ENCODE measurements at places on chromosomes 1 and 21.
A peak's percentile ranks its signal among the peaks of the same experiment; 100 is the strongest.

GRCh38 chr1:17210176-17210575, 5.2 kb downstream of the PADI1 start:
- DNase-seq, result no peak

GRCh38 chr1:178571807-178572206, 58.9 kb downstream of the TEX35 start:
- no peak for DNase-seq

DNA sequence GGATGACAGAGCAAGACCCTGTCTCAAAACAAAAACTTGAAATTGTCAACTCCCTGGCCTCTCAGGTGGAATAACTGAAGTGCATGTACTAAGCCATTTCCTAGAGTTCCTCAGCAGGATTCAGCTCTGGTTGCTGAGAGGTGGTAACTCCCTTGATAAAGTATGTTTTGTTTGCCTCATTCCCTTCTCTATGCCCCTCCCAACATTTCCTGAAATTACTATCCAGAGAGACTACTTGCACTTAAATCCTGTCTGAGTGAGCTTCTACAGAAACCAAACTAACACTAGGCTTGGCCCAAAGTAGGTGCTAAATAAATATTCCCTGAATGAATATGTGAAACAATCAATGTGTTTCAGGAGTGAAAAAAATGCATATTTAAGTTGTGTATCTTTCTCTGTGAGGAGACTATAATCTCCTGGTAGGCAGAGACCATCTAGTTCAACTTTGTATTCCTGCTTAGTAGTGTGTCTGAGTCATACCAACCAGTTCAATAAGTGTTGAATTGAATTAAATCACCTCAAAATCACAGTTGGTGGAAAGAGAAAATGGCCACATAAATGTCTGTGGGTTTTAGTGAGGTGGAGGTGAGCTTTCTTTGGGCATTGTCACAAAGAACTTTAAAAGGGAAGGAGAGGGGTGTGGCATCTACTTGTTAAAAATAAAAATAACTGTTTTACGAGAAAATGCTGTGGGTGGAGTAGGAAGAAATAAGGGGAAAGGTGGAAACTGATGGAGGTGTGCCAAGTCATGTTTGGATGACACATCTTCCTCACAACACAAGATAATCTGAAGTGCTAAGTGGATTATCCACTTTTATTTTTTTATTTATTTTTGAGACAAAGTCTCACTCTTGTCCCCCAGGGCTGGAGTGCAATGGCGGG, 12.6 kb downstream of the RIMKLA start:
- no peak for DNase-seq

DNA sequence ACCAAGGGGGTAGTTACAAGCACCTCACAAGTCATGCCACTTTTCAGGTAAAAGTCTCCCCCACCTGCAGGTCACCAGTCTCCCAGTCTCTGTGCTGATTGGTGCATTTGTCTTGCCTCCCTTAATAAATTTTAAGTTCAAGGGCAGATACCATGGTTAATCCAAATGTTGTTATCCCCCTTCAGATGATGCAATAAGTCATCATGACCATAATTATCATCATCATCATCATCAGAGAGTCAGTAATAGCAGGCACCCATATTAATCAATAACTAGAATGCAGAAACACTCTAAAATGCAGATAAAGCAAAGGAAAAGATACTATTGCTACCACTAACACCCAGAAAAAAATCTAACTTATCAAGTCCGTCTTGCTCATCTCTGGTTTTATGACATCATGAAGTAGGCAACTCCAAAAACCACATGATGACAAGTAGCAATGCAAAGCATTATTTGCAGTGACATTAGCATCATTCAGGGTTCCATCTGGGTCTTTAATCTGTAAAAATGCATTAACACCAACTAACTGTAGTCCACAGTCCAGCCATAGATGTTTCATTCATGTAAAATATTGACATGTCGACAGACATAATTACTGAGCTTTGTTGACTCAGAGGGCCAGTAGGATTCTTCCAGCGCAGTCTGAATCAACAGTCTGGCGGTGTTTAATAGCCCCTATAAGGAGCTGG, 492.0 kb upstream of the RUNX1 start:
- DNase-seq, result no peak

DNA sequence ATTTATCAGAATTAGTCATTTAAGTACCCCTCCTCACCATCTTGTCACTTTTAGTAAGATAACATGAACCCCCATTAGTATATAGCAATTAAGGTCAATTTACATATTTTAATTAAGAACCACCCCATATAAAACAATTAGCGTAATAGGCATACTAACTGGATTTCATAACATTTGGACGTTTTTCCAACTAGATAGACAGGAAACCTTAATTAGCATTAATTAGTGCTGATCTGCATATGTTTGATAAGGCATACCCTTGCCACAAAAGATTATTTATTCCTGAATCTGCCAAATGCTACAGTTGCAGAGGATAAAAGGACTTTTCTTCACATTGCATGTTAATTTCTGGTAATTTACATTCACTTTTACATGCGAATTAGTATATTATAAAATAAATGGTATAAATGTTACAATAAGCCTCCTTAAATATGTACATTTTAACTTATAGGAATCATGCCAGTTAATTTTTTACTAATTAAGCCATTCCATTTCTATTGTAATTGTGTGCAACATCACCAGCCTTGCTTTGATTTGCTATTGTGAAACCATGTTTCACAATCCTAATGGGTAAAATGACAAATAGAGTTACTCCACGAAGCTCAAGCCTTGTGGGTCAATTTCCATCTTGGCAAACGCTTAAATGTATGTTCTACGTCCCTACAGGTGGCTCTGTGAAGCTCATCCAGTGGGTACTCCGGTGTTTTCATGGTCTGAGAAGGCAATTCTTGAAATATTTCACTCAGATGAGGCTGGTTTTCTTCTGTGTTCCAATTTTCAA, 469.6 kb downstream of the DPYD start:
- no peak for DNase-seq

DNA sequence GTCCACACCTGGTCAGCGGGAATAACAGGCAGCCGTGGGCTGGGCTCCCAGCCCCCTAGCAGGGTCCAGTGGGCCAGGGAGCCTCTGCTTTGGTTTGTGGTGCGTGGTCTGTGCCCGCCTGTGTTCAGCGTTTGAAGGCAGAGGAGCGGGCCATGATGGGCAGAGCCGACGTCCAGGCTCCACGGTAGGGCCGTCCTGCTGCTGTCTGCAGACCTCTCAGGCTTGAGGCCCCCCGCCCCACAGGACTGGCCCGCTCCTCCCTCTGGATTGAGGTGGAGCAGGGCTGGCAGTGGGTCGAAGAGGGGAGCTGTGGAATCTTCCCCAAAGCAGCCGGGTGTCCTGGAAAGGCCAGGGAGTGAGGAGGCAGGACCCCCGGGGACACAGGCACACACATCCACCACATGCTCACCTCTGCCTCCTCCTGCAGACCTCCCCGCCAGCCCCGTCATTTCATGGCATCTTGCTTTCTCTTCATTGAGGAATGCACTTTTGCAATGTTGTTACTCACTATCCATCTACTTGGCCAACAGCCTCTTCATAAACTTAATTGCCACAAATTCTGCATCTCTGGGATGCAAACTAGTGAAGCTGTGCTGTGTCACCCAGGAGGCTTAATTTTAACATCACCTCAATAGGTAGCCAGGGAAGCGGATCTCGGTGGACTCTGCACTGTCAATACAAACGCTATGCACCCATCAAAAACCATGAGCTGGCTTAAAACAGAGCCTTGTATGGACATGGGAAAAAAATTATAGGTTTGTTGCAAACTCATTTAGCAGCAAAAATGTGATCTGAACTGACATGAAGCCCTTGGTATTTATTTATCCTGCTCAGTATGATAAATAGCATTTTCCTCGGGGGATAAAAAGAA, 85.9 kb downstream of the PDE9A start:
- DNase-seq, result no peak

- DNase-seq, result no peak
These were observed 44.6 kb downstream of the ZSCAN20 start for GRCh38 chr1:33516891-33517567.

- DNase-seq, result no peak
These were observed 7.4 kb upstream of the MEX3A start for GRCh38 chr1:156089704-156090103.

DNA sequence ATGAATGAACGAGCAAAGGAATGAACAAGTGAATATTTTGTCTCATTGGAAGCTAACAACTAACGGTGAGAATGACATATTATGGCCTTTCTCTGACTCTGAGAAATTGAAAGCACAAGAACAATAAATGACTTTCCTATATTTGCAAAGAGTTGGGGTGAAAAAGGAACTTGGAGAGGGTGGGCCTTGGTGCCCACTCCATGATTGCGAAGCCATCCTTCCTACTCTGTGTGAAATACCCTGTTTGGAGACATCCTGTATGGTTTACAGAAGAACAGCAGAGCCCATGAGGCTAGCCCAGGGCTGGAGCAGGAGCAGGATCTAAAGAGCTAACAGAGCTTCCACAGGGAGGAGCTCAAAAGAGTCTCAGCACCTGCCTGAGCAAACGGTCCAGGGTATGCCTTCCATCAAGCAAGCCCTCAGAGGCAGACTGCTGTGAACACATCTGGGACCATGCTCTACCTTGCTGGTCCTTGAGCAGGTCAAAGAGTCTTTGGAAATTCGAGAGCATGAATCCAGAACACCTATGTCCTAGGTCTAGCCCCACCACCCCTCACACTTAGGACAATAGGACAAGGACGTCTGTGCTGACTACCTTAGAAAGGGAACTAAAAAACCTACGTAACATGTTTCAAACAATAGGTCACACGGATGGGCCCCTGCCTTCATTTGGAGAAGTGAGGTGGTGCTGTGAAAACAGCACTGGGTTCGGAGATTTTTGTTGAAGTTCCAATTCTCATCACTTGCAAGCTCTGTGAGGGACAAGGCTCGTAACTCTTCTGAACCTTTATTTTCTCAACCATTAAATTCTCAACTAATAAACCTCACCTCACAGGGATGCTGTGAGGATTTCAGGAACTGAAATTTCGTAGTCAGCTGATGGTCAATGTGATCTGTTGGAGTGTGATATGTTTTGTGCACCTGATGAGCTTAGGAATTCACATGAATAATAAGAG, 377.4 kb downstream of the RRAGC start:
- DNase-seq, result no peak

DNA sequence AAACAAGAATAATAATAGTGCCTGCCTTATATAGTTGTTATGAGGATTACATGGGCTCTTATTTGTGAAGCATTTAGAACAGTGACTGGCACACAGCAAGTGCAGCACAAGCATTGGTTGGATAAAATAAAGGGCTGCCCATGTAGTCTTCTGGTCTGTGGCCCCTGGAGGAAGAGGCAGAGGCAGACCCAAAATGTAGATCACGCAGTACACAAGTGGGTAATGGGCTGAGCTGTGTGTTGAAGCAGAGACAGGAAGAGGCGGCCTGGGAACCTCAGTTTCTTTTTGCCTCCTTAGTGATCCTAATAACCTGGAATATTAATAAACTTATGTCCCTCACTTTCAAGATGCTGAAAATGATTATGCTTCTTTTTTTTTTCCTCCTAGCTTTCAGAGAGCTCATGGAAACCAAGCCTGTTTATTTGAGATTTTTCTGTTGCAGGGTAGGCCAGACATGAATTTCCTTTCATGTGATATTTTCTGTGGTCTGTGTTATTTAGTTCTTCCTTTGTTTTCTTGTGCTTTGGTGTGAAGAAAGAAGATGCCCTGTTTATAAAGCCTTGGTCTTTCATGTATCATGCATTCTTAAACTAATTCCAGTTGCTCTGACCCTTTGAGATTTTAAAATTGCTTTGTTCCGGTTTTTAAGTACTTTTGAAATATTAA, 42.5 kb downstream of the LRRC8D start:
- peak; percentile 8 for DNase-seq

DNA sequence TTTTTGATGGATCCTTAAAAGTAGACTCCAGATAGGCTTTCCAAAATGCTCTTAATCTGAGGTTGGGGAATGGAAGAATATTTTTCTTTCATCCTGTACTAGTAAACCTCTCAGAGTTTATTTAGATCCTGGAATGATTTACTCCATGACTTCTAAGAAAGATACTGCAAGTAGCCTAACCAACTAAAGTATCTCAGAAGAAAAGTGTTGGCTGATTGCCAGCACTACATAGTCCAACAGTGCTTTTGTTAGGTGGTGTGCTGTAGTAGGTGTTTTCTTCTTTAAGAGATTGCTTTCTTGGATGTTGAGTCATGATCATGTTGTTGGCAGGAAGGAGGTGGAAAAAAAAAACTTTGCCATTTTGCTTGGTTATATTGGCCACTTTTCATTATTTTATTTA, 119.8 kb downstream of the OSBPL9 start:
- DNase-seq, result no peak

DNA sequence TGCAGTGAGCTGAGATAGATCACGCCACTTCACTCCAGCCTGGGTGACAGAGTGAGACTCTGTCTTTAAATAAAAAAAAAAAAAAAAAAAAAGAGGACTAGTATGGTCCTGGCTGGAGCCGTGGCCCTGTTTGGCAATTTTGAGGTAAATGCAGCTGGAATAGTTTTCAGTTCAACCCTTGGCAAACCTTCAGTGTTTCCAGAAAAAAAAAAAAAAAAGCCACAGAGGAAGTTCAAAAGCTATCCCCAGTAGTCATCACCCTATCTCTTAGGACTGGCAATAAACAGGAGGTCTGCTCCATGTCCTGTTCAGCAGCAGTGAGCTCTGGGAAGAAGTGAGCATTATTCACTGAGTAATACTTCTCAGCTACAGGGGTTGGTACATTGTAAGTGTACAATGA, 56.8 kb upstream of the ERRFI1 start:
- no peak for DNase-seq

Measured in HAP-1 (cell line).